ENCODE measurements at places on chromosomes 16 and 17.

DNA sequence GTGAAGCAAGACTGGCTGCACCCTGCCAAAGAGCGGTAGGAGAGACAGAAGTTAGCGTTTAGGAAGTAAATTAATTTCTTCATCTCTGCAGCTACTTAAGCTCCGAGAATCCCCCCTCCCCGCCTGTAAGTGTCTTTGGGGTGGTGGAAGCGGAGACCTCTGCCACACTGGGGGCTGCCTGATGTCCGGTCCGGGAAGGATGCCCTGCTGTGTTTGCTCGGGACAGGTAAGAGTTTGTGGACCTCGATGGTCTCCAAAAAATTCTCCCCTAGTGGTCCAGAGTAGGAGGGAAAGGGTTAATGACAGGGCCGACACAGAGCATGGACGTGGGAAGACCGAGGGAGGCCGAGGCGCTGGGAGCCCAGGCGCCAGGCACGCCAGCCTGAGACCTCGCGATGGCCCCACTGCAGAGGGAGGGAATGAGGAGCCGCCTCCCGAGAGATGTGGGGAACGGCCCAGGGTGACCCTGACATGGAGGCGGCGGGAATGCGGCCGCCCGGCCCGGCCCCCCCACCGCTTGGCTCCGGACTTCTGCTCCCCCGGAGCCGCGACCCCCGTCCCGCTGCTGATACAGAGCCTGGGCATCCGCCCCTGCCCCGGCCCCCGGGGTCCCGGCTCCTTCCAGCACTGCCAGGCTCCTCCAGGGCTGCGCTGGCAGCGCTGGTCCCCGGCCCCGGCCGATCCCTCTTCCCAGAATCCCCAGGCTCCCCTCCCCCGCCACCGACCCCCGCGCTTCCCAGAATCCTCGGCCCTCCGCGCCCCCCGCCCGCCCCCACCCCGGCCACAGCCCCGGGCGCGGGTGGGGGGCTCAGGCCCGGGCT is 680 bp downstream of the ZNF629 start:
- DNase-seq, result no peak

DNA sequence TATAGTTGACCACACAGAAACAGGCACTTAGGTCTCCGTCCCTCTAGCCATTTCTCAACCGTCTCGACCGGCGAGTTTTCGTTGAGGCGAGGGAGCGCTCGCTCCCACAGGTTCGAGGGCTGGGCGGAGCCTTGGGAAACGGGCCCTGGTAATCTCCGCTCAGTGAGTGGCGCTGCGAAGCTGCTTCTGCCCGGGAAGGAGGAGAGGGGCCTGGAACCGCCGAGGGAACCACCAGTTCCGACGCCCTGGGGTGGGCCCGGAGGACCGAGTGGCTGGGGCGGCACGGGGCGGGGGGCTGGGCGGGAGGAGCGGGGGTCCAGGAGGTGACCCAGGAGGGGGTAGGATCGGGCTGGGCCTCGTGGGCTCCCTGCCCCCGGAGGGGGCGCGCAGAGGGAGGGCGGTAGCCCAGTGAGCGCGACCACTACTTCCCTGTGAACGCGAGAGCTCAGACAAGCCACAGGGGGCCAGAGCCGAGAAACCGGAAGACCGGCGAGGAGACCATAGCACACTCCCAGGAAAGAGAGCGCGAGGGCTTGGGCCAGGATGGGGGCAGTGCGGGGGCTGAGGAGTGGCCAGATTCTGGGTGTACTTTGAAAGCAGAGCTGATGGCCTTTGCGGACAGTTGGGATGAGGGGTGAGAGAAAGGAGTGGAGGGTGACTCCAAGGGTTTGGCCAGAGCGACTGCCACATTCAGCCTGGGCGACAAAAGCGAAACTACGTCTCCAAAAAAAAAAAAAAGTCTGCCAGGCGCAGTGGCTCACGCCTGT is 29.9 kb upstream of the ARL4D start:
- peak; percentile 49 for DNase-seq

GRCh38 chr17:81990836-81991683 is 13.6 kb downstream of the ASPSCR1 start:
- no peak for DNase-seq

DNA sequence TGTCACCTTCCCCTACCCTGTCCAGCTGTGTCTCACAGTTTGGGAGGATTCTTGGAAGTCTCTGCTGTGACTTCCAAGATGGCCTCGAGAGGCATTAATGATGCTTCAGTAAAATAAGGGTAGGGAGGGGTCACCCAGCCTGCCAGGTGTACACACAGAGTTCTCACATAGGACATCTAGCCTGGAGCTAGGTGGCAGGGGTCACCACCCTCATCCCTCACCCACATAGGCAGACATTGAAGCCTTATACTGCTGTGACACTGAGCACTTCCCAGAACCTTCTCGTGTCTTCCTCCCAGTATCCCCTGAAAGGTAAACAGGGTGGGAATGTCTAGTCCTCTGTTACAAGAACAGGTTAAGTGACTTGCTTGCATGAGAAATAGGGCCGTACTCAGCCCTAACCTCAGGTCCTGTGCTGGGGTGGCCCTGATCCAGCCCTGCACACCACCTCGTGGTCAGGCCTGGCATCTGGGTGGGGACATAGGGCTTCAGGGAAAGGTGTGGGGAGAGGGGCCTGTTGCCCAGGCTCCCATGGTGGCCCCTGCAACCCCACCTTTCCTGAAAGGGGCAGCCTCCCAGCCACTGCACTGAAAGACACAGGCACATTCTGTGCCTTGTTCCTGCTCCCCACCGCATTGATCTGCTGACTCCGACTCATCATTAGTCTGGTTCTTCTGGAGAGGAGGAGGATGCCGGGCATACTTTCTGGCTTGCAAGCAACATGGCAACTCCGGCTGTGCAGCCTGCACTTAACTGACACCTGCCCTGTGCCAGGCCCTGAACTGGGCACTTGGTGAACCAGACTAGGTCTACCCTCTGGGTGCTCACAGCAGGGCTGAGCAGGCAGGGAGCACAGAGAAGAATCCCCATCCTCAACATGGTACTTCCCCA is 3.6 kb upstream of the MMP15 start:
- no peak for DNase-seq

DNA sequence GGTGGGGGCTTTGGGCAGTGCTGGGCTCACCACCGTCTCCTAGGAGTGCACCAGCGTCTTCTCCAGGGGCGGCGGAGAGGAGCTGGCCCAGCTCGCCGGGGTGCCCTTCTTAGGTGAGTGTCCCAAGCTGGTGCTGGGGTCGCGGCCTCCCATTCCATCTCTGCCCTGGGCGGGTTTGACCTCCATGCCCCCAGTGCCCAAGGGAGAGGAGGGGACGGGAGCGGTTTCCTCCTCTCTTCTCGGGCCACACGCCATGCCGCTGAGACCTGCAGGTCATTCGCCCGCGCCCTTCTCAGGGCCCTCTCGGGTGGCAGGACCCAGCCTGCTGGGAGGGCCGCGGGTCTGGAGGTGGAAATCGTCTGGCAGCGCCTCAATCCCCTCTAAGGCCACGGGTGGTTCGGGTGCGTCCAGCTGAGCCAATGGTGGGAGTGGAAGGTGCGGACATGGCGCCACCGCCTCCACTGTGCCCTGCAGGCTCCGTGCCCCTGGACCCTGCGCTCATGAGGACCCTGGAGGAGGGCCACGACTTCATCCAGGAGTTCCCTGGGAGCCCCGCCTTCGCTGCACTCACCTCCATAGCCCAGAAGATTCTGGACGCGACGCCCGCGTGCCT is 5.3 kb downstream of the IGFALS start:
- DNase-seq, result no peak

- DNase-seq, result no peak
These were observed 2.4 kb downstream of the OSGIN1 start for GRCh38 chr16:83955218-83956130.

GRCh38 chr16:50699326-50700159 is 6.1 kb downstream of the NOD2 start:
- peak; percentile 66 for DNase-seq

GRCh38 chr16:67212766-67213165 is 13.8 kb downstream of the ELMO3 start:
- DNase-seq, result no peak

DNA sequence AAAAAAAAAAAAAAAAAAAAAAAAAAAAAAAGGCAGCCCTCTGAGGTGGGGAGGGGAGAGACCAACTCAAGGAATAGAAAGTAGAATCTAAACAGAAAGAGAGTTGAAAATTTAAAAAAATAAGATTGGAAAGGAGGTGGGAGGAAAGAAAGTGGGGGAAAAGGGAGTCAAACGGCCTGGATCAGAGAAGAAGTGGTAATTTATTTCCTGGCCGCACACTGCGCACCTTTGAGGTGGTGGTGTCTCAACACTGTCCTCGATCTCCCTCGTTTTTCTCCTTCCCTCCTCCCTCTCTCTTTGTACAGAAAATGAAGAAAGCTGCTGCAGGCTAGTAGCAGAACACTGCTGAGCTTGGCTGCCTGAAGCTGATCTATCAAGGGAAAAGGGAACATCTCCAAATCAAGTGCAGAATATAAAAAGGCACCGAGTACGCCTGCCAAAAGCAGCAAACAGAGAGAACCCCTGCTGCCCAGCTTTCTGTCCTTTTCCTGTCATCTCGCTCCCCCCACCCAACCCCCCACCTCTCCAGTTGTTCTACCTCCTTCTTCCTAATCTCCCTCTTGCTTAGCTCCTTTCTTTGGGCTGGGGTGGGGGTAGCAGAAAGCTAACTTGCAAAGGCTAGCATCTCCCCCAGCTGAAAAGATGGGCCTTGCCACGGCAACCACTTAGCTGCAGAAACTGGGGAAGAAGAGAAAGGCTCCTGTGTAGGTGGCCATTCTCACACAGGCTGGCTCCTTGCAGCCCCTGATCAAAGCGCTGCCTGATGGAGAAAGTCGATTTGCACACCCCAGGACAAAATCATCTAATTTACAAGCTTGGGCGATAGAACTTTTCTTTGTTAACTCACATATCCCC is 22.5 kb downstream of the AXIN2 start:
- DNase-seq, result no peak

DNA sequence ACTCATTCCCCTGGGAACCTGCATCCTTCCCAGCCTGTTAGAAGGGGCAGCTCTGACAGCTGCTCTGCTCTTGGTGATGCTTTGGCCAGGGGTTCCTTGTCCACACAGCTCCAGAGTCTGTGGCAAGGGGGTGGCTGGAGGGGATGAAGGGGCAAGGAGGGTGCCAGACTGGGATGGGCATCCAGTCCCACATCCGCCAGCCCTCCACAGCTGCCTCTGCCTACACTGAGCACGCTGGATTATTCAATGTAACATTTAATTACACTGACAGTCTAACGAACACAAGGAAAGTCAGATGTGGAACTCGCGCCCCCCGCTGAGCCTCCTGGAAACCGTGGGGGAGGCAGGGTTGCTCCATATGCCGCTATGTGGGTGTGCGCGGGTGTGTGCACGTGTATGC is 101.1 kb downstream of the C16orf78 start:
- DNase-seq, result no peak

DNA sequence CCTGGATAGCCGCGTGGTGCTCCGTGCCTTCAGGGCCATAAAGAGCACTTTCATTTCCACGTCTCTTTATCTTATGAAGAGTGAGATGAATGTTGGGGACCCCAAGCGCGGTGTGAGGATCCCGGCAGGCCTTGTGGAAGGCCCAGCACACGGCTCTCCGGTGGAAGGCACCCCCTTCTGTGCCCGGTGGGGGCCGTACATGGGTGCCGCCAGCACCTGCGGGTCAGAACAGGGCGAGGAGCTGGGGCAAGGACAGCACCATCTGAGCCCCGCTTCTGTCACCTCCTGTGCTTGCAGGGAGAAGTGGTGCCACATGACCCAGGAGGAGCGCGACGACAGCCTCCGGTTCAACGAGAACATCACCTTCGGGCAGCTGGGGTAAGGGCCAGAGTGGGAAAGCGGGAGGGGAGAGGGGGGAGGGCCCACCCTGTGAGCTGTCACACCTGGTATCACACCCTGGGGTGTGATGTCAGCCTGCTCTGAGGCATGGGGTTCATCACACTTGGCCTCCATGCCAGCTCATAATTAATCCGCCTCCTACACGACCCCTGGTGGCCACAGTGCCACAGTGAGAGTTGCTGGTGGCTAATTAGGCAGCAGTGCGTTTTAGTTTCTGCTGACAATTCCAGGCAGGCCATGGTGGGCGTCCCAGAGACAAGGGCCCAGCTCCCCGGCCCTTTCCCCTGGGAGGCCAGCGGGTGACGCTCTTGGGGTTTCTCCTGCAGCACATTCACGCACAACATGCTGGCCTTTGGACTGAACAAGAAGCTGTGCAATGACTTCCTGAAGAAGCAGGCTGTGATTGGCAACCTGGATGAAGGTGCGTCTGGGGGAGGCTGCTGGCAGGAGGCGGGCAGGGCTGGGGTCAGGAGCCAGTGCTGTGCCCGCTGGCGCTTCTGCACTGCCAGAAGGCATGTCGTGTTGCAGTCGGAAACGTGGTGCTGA is 25.7 kb downstream of the CIBAR2 start:
- DNase-seq, result peak; percentile 70

DNA sequence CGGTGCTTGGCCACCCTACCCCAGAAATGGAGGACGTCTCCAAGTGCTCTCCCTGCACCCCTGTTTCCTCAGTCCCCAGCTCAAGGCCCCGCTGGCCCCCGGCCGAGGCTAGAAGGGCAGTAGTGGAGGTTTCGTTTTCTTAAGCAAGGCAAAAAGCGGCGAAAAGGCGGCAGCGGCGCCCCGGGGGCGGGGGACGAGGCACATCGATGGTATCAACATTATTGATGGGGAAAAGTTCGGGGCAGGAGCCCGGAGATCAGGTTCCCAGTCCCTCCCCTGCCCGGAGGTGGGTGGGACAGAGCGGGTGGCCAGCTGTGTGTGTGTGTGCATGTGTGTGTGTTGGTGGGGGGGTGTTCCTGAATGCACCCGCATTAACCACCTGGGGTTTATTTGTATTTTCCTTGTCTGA is 4.1 kb upstream of the SALL1 start:
- no peak for DNase-seq

DNA sequence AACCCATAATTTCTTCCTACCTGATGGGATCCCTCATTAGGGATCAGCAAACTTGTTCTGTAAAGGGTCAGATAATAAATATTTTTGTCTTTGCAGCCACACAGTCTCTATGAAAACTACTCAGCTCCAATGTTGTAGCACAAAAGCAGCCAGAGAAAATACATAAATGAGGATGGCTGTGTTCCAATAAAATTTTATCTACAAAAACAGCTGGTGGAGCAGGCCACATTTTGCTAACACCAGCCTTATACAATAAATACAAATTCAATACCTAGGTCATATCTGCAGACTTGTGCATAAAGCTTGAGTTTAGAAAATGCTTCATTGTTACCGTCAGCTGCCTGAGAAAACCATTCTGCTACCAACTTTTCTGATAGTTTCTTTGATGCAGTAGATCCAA is 38.4 kb upstream of the INTS2 start:
- no peak for DNase-seq

DNA sequence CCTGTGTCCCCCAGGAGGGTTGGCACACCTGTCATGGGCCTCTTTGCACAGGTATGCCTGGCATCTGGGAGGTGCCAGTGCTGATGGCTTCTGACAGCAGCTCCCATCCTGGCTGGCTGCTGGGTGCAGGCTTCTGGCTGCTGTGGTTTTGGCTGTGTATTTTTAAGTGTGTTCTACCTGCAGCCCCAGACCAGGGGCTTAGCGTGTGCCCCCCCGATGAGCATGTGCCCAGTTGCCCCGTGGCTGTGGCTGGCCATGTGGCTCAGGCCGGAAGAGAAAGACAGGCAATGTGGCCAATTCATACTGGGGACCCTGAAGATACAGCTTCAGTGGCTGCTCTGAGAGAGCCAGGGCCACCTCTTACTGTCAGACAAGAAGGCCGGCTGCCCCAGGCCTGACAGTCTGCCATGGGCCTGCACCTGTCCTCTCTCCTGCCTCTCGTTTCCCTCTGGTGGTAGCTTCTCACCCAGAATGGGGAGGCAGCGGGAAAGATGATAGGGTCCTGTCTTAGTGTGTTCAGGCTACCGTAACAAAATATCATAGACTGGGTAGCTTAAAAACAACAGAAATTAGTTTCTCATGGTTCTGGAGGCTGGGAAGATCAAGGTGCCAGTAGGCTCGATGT is 37.6 kb upstream of the LGALS9 start:
- no peak for DNase-seq

- DNase-seq, result no peak
These were observed 14.8 kb downstream of the DNAI2 start for GRCh38 chr17:74288785-74289184.

- DNase-seq, result no peak
These were observed 12.2 kb upstream of the MRPS23 start for GRCh38 chr17:57861790-57862693.
